Mesendoderm (in vitro differentiated cells): ENCODE measurements at places on chromosomes 16 and 17.

GRCh38 chr17:79159926-79160325 lies 85.3 kb downstream of the ENGASE start:
- DNase-seq: peak; percentile 70

DNA sequence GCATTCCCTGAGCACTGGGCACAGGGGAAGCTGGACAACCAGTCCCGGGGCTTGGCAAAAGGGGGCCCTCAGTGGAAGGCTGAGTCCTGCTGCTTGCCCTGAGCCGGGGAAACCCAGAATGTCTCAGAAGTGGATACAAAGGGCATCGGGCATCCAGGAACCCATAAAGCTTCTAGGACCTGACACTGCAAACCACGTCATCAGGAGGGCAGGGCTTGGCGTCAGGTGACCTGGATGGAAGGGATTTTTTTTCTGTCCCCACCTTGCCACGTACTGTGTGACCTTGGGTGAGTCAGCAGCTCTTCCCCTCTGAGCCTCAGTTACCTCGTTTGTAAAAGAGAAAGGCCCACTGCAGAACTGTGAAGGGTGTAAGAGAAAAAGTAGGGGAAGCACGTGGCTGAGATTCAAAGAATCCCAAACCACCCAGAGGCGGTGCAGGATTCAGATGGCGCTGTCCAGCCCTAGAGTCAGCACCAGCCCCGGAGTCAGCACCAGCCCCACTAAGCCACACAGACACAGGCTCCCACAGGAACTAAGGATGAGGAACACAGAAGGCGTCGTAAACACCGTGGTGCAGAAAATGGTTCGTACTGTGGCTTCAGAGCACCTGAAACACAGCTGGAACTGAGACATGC lies 53.7 kb downstream of the C16orf95 start:
- DNase-seq: no peak

GRCh38 chr17:32303781-32304288 lies 38.1 kb downstream of the C17orf75 start:
- peak; percentile 51 for DNase-seq

DNA sequence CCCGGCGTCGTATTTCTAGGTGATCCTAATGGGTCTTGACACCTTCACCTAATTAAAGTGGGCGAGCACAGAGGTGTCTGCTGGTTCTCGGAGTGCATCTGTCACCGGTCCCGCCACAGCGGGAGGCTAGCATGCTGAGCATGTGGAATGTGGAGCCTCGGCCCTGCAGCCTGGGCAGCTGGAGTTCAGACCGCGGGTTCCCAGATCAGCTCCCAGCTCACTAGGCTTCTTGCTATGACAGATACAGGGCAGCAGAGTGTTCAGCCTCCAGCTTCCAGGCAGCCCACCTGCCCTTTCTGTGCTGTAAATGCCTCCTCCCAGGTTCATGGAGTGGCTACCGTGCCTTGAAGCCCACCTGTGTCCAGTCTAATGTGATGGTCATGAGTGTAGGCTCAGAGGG lies 166.7 kb downstream of the CPPED1 start:
- DNase-seq: peak; percentile 84

DNA sequence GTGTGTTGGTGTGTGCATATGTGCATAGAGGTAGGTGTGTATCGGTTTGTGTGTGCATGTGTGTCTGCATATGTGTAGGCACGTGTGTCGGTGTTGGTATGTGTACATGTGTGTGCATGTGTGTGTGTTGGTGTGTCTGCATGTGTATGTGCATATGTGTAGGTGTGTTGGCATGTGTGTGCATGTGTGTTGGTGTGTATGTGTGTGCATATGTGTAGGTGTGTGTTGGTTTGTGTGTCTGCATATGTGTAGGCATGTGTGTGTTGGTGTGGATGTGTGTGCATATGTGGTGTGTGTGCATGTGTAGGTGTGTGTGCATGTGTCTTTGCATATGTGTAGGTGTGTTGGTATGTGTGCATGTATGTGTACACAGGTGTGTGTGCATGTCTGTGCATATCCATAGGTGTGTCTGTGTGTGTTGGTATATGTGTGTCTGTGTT lies 3.9 kb upstream of the AATK start:
- DNase-seq: no peak

DNA sequence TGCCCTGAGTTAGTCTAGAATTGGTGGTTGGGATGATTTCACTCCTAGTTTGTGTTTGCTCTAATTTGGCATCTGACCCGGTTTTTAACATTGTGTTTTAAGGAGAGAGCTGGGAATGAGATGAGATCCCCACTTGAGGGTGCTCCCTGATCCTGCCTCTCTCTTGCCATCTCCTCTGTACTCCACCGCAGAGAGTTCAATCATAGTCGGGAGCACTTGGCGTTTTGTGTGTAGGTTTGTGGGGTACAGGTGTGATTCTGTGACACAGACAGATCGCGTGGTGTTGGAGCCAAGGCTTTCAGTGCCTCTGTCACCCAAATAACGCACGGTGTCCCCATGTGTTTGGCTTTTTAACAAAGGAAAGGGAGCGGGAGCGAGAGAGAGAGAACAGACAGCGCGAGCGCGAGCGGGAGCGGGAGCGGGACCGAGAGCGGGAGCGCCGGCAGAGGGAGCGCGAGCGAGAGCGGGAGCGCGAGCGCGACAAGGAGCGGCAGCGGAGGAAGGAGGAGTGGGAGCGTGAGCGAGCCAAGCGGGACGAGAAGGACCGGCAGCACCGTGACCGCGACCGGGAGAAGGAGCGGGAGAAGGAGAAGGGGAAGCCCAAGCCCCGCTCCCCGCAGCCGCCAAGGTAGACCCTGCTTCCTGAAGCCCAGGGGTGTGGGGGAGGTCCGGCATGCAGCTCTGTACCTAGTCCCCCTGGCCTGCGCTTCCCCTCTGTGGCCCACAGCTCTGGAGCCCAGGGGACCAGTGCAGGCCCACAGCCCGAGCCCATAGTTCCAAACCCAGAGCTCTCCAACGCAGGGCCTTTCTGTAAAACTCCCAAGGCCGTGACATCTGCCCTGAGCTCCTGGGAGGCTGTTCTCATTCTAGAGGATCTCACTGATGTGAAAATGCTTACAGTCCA lies 27.2 kb upstream of the IL17C start:
- peak; percentile 73 for DNase-seq

DNA sequence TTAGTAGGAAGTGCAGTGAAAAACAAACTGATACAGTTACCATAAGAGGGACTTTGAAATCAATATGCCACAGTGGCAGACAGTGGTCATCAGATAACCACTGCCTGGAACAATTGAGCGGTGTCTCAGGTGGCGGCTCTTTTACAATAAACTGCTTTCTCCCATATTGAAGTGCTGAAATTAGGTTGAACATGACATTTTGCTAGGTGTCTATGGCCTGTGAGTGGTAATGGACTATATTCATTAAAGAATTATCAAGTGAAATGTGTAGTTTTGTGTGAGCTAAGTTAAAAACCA lies 214.7 kb downstream of the RPTOR start:
- no peak for DNase-seq

- DNase-seq: peak; percentile 83
These were observed 6.0 kb upstream of the TNFRSF13B start for GRCh38 chr17:16977932-16978331.

- DNase-seq: peak; percentile 37
These were observed 823 bp downstream of the TNRC6C start for GRCh38 chr17:77959126-77959925.

DNA sequence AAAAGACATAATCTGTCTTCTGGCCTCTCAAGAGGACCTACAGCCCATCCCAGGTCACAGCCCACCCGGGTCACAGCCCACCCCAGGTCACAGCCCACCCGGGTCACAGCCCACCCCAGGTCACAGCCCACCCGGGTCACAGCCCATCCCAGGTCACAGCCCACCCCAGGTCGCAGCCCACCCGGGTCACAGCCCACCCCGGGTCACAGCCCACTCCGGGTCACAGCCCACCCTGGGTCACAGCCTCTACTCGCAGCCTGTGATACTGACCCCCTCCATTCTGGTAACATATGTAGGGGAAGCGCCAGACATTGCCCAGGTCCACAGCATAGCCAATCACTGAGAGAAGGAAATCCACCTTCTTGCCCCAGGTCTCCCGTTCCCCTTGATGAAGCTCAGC lies 14.2 kb downstream of the SLC6A4 start:
- no peak for DNase-seq

DNA sequence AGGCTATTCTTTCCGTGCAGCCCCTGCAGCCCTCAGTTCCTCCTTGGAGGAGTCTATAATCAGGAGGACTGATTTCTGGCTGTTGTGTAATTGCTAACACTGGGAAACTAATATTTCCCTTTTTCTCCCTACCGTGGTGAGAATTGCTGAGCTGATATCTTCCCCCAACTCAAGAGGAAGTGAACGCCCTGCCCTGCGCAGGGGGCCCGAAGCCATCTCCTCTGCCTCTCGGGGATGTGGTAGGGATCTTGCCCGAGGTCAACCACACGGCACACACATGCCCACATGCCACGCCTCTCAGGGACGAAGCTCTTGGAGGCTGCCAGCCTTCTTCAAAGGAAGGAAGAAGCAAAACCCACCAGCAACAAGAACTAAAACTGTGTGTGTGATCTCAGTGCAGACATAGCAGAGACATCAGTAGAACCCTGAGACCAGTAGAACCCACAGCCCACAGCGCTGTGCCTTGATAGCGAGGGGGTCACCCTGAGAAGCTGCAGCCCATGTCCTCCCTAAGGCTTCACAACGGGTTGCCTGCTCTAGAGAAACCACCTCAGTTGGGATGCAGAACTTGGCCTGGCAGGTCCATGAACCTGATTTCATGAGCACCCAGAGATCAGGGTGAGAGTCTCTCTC lies 8.9 kb upstream of the ULK2 start:
- no peak for DNase-seq

DNA sequence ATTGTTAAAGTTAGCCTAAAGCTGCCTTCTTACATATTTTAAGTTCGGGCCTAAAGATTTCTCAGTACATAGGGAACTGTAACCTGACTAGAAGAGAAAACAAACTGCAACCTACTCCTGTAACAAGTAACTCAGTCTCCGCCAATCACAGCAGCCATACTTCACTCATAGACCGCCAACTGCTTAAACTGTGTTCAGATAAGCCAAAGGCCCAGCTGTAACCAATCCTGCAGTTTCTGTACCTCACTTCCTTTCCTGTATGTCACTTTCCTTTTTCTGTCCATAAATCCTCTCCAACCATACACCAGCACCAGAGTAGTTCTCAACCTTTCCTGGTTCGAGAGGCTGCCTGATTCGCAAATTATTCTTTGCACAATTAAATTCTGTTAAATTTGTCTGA lies 41.5 kb downstream of the GLG1 start:
- no peak for DNase-seq

- peak; percentile 98 for DNase-seq
These were observed 23.0 kb downstream of the ARHGAP23 start for GRCh38 chr17:38451030-38451839.

DNA sequence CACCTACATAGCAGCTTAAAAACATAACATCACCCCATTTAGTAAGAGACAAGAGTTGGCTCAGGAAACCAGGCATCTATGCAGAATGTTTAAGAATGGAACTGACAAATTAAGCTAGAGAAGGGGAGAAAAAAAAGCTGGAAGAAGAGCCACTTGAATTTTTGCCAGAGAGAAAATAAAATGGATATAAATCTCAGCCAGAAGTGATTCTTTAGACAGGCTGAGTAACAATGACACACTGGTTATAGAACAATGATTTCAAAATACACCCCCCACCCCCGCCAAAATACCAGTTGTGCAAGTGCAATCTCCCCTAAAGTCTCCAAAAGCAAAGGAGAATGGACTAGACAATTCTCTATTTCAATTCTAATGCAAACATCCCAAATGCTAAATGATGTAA lies 22.4 kb downstream of the LSM12 start:
- no peak for DNase-seq

- DNase-seq: no peak
These were observed 24.4 kb downstream of the MIS12 start for GRCh38 chr17:5510771-5511170.

DNA sequence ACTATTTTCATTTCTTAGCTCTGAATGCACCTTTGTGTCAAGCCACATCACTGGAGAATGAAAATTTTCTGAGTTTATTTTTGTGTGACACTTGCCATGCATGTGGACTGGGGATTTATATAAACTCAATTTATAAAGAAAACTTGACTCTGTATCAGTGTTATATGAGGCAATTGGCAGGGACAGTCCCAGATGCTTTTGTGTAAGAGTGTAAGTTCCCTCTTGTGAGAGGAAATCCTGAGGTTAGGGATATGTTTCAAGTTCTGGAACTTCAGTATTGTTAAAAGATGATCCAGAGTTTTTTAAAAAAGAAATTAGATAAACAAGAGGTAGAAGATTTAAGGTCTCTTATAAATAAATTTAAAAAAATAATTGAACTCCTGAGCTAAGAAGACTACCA lies 10.9 kb upstream of the CCL8 start:
- no peak for DNase-seq

DNA sequence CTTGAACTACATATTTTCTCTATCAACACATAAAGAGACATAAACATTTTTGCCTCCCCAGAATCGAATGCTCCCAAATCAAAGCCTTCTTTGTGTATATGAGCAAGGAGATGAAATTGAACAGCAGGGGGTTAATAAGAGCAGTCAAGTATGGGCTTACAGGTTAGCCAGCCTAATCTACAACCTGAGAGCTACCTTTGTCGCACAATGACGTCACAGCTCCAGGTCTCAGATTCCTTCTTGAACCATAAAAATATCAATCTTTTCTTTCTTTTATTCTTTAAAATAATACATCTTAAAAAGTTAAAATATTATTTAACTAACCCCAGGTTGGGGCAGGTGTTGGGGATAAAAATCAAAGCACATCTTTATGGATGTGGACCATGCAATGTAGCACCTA lies 482.9 kb upstream of the CDH11 start:
- DNase-seq: no peak

GRCh38 chr17:19382531-19383444 lies 4.2 kb downstream of the MFAP4 start:
- DNase-seq: no peak

GRCh38 chr16:48430890-48431289 lies 45.7 kb upstream of the SIAH1 start:
- no peak for DNase-seq

- DNase-seq: no peak
These were observed 101.0 kb upstream of the IRX5 start for GRCh38 chr16:54829691-54830090.

- peak; percentile 74 for DNase-seq
These were observed 22.5 kb upstream of the CMTR2 start for GRCh38 chr16:71311553-71312158.

DNA sequence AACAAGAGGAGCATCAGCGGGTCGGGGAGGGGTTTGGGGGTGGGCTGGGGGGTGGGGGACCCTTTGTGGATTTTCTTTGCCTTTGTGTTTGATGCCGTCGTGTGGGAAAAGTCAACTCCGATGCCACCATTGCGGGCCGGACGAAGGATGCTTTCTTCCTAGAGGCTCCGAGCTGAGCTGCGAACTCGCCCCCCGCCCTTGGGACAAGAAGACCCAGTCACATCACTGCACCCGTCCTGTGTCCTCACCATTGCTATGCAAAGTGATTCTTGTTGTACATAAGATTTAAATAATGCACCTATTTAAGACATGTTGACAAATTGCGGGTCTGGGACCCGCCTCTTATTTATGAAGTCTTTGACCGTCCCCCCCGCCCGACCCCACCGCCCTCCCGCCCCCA lies 69.0 kb upstream of the PLCG2 start:
- DNase-seq: no peak
